Hepatic stellate cell (primary cell): ENCODE measurements at places on chromosomes 16 and 17.

DNA sequence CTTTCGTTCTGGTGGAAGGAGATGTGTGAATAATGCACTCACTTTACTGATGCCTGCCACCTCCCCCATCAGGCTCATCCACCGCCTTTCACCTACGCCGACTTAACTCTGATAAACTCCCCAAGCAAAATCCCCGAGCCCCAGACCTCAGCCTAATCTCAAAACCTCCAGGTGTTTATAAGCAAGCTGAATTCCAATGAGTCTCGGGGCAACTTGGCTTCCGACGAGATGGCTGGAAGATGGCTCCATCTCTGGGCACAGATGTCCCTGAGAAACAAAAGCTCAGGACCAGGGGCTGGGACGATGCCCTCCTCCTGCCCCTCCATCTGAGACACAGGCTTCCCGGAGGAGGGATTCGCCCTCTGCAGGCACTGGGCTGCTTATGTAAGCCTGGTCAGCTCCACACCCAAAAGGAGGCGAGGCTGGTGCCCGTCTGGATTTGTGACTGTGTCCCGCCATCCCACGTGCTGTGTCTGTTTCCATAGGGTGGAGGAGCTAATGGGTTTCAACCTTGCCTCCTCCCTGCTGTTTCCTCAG lies 386.4 kb upstream of the TNRC6C start:
- no peak for DNase-seq

- no peak for DNase-seq
Measured at GRCh38 chr16:49356728-49357488, 16.7 kb upstream of the C16orf78 start.

DNA sequence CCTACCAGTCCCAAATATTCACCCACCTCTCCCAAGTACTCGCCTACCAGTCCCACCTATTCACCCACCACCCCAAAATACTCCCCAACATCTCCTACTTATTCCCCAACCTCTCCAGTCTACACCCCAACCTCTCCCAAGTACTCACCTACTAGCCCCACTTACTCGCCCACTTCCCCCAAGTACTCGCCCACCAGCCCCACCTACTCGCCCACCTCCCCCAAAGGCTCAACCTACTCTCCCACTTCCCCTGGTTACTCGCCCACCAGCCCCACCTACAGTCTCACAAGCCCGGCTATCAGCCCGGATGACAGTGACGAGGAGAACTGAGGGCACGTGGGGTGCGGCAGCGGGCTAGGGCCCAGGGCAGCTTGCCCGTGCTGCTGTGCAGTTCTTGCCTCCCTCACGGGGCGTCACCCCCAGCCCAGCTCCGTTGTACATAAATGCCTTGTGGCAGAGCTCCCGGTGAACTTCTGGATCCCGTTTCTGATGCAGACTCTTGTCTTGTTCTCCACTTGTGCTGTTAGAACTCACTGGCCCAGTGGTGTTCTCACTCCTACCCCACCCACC lies 29.8 kb downstream of the POLR2A start:
- DNase-seq = no peak

DNA sequence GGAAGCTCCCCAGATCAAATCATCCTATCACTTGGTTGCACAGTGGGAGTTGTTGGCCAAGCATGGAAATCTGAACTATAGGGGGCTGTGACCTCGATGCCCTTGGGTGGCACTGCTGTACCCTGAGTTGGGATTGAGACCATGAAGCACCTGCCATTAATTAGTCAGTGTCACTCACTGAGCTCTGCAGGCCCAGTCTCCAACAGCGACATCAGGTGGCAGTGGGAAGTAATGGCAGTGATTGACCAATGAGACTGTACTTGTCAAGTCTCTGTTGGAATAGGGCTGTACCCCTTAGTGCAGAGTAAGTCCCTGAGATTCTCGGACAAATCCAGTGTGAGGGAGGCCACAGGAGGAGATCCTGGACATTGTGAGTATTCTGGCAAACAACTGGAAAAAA lies 118.0 kb upstream of the RPL38 start:
- no peak for DNase-seq

DNA sequence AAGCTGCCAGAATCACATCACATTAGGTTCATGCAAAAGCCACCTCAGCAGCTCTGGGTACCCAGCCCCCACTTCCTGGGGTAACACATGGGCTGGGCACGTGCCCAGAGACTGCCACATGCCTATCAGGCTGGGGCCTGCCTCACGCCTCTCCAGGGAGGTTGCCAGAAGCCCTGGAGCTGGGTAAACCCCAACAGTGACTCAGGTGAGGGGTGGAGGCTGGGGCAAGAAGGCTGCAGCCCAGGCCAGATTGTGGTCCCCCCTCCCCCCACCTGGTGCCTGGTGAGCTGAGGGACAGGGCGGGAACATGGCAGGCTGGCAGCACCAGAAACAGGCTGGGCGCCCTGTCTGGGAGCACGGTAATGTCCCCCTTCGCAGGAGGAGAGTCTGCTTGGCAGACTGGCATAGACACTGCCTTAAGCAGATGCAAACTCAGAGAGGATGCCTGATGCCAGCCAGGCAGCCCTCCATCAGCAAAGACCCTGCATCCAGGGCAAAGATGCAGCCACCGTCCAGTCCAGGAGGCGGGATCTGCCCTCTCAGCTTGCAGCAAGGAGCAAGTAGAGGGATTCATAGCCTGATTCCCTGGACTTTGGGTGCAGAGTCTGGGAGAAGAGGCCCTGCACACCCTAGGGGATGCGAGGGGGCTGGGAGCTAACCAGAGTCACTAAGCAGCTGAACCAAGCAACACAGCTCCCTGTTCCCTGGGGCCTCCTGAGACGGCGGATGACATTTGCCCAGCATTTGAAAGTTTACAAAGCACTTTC lies 28.8 kb downstream of the NGFR start:
- DNase-seq = no peak

DNA sequence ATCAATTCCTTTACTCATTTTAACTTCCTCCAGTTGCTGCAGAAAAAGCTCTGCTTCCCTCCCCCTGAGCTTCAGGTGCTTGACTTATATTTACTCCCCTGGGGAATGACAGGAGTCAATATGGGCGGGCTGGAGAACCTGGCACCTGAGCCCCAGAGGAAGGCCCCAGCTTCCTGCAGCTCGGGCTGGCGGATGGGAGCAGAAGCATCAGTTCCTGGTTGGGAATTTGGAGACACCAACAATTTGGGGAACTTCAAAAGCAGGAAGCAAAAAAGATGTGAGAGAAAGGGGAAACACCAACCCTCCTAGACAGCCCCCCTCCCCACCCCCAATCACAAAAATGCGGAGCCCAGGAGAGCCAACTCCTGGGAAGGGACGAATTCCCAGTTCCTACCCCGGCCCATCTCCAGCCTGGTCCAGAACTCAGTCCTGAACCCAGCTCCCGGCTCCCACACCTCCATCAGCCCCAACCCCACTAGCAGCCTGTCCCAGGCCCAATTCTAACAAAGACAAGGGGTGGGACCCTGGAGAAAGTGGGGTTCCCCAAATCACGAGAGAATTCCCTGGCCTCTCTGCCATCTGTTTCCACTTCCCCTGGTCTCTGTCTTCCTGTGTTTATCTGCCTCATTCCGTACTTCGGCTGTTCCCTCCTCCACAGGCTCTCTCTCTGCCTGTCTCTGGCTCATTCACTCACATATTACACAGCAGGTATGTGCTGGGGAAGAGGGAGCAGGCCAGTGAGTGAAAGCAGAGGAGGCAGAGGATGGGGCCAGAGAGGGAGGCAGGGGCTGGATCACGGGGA lies 16.2 kb upstream of the ASGR2 start:
- no peak for DNase-seq

GRCh38 chr17:14596224-14596623 lies 295.3 kb downstream of the HS3ST3B1 start:
- DNase-seq = no peak

- peak; percentile 19 for DNase-seq
Measured at GRCh38 chr16:21260870-21261791, 17.0 kb downstream of the CRYM start.

- DNase-seq = no peak
Measured at GRCh38 chr17:12104831-12105230, 84.2 kb downstream of the MAP2K4 start.

- no peak for DNase-seq
Measured at GRCh38 chr16:13421726-13422125, 498.2 kb upstream of the ERCC4 start.

GRCh38 chr16:56851671-56852400 lies 13.2 kb upstream of the SLC12A3 start:
- no peak for DNase-seq

- DNase-seq = no peak
Measured at GRCh38 chr17:78279360-78279990, 48.0 kb downstream of the TMEM235 start.

DNA sequence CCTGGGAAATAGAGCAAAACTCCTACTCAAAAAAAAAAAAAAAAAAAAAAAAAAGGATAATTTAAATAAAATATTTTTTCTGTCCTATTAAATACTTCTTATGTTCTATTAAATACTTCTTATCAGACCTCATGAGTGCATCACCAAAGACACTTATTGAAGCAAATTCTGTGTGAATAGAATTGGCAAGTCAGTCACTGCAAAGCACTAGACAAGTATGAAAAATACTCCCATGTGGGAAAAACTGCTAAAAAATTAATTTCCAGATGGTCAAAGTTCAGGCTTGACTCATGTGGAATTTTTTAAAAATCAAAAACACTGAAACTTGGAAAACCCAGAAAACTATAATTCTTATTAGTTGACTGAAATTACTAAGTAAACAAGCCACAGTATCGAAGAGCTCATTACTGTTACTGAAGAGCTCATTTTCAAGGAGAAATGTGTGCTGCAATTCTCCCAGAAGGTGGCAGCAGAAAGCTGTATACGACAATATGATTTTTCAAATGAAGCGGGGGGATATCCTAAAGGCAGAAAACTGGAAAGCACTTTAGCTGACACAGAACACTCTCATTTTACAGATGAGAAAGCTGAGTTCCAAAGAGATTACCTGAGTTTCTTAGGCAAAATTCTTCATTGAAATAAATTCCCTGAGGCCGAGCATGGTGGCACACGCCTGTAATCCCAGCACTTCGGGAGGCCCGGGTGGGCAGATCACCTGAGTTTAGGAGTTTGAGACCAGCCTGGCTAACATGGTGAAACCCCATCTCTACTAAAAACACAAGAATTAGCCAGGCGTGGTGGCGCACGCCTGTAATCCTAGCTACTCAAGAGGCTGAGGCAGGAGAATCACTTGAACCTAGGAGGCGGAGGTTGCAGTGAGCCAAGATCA lies 15.9 kb upstream of the FBXO47 start:
- peak; percentile 63 for DNase-seq

DNA sequence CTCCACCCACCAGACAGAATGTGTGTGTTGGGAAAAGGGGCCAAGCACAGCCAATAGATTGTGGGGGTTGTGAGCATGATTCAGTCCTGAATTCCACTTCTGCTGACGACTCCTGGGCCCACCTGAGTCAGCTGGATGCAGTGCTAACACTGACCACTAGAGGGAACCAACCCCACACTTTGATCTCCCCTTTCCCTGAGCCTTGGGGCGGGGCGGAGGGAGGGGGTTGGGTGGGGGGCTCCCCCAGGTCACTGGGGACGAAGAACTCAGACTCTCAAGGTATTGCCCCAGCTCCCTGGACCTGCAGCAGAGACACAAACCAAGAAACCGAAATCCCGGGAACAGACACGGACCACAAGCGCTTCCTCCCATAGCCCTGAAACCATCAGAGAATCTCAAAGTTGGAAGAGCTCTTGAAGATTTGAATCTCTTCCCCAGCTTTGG lies 621 bp upstream of the CSHL1 start:
- DNase-seq = no peak

- peak; percentile 90 for DNase-seq
Measured at GRCh38 chr17:57948555-57949420, 6.4 kb downstream of the CUEDC1 start.

DNA sequence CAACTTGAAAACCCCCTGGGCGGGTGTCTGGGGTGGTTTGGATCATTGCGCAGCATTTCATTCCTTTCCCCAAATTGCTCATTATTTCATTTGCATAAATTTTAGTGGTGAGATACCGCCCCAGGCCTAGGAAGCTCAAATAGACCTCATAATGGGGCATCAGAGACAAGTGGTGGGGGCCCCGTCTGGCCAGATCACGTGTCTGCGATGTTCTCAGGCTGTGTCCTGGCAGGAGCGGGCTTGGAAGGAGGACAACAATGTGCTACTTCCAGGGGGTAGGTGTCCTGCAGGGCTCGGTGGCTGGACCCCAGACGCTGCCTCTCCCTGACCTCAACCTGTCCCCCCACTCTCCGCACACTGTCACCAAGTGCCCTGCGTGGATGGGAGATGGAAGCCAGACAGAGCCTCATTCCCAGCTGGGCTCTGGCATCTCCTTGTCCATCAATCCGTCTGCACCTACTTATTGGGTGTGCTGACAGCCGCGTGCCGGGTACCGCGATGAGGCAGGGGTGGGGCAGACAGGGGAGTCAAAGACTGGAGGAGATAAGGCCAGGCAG lies 116.9 kb downstream of the NTN1 start:
- DNase-seq = no peak

- DNase-seq = peak; percentile 37
Measured at GRCh38 chr16:50153596-50154419, 702 bp downstream of the TENT4B start.

GRCh38 chr16:25713785-25714570 lies 22.2 kb downstream of the HS3ST4 start:
- no peak for DNase-seq

- DNase-seq = no peak
Measured at GRCh38 chr17:18005496-18005895, 32.8 kb downstream of the DRC3 start.

DNA sequence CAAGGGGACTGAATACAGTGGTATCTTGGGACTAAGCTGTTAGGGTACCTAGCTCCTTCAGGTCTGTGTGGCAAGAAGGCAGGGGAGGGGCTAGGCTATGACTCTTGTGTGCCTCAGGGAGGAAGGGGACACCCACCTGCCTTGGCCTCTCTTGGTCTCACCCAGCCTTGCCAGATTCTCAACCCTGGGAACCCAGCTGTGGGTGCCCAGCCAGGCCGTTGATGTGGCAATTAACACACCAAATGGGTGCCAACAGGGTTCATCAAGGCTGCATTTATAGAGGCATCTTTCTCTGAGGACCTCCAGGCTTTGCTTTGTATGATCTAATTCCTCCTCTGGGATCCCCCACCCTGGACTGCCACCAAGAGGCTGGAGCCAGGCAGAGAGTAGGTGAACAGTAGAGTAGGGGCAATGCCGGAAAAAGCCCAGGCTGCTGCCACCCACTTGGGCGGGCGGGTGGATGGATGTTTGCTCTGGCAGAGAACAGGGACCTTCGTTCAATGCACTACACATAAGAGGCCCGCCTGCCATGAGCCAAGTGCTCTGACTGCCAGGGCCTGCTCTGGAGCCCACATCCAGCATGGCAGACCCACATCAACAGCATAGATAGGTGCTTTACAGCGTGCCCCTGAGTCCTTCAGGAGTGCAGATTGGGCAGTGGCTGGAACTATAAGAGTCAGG lies 3.2 kb upstream of the ASB16 start:
- no peak for DNase-seq

DNA sequence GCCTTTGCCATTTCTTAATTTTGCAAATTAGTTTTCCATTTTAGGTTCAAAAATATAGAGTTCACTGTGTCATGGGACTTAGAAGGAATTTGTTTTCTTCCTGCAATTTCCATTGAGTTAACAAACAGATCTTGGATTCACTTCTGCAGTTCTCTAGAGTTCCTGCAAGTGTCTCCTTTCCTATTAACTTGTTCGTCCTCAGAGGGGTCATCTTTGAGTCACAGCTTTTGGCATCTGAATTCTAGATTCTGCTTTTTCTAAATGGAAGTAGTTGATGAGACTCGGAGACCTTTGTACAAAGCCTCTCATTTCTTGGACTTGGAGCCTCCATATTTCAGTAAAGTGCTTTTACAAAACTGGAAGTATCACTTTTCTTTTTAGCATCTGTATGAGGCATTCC lies 323.3 kb downstream of the BCAS3 start:
- DNase-seq = peak; percentile 13

- DNase-seq = no peak
Measured at GRCh38 chr17:67294451-67295199, 49.6 kb upstream of the HELZ start.

GRCh38 chr16:20901436-20902112 lies 1.0 kb downstream of the LYRM1 start:
- no peak for DNase-seq
